ENCODE measurements at places on chromosomes 5 and 9. TPM values are rescaled to one million over a fixed set of nuclear protein-coding genes. Genes with fewer than 3 reads are reported as not detected.

DNA sequence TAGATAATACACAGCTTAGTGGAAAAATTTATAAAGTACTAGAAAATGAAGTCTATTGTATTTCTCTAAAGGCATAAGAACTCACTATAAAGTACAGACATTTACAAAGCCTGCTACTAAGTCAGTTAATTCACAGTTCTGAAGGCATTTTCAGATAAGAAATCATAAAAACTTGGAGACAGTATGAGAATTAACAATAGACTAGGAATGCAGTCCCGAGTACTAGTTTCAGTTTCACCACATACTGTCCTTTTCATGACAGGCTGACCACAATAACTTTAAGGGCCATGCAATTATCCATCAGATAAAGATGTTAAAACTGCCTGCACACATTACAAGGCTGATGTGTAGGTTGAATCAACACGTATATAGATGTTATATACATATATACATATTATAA lies 362.6 kb upstream of the SMC2 start:
- no peak for DNase-seq

GRCh38 chr5:6872441-6873160 lies 159.4 kb downstream of the TENT4A start:
- no peak for DNase-seq

DNA sequence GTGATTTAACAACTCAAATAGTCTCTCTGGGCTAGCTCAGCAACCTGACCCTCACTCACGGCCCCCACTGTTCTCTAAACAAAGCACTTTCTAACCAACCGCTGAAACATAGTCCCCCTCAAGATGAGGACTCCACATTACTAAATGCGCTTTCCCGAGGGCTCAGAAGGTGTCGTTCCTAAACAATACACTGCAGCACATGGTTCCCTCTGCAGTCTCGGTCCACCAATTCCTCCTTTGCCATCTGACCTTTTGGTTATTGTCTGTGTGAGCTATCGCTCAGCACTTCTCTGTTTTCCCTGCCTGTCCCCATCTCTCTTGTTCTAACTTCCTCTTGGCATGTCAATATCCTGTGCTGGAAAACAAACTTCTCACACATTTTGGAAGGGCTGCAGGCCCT lies 7.2 kb downstream of the EPB41L4A start:
- DNase-seq, result no peak

GRCh38 chr5:41256400-41256799 lies 43.1 kb upstream of the C6 start:
- no peak for DNase-seq

- DNase-seq, result no peak
Measured at GRCh38 chr5:59790376-59790775, 103.2 kb downstream of the PDE4D start.

DNA sequence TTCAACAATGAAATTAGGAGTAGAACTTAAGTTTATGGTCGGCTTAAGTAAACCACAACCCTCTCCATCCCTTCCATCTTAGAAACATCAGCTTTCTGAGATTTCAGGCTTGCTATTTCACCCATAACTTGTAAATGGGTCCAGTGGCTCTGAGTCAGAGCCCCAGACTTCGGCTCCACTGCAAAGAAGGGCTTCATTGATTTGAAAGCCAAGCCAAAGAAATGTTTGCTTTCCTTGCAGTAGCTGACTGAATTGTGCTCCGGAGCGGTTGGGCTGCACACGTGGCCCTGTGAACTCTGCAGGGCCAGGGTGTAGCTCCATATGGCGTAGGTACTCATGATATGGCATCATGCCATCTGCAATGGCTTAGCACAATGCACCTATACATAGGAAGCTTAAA lies 57.0 kb downstream of the NREP start:
- DNase-seq, result no peak

- no peak for DNase-seq
Measured at GRCh38 chr5:154005648-154006047, 33.1 kb downstream of the FAM114A2 start.

- DNase-seq, result no peak
Measured at GRCh38 chr5:119583684-119584083, 45.7 kb upstream of the FAM170A start.

- DNase-seq, result no peak
Measured at GRCh38 chr5:72045692-72046091, 61.6 kb upstream of the MAP1B start.

GRCh38 chr5:84298628-84299027 lies 86.1 kb downstream of the EDIL3 start:
- DNase-seq, result no peak

GRCh38 chr9:103514767-103515166 lies 519.6 kb downstream of the CYLC2 start:
- peak; percentile 54 for DNase-seq

GRCh38 chr5:176133877-176134276 lies 104.3 kb upstream of the SIMC1 start:
- DNase-seq, result no peak

The LRRTM2 gene
- 0.09 TPM for total RNA-seq

The PAEP gene
- not detected for total RNA-seq

The AGGF1 gene
- 17.6 TPM for total RNA-seq

The FIBCD1 gene
- total RNA-seq, result not detected

All from posterior vena cava (tissue), 2 donors.